NCI-H510A (cell line): ENCODE measurements at places on chromosomes 7 and 10.

GRCh38 chr7:133230591-133231194, 22.2 kb upstream of the EXOC4 start:
- no peak for DNase-seq

GRCh38 chr7:22765609-22766008, 38.6 kb downstream of the IL6 start:
- no peak for DNase-seq

DNA sequence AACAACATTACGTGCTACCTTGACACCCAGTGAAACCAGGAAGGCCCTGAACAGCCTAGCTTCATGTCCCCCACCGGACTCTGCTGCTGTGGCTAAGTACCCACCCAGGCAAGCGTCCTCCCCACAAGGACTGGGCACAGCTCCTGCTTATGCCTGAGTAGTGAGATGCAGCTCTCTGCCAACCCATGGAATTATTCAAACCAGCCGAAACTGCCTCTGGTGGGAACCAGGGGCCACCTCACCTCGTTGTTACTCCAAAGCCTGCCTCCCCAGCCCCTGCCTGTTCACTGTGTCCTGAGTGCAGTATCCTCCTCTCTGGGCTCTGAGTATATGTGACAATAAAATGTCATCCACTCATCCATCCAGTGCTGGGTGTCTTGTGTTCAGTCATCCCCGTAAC, 52.4 kb downstream of the CAMK2B start:
- DNase-seq, result no peak

- DNase-seq, result no peak
Observed at GRCh38 chr10:2925631-2926030, 141.7 kb upstream of the PFKP start.

DNA sequence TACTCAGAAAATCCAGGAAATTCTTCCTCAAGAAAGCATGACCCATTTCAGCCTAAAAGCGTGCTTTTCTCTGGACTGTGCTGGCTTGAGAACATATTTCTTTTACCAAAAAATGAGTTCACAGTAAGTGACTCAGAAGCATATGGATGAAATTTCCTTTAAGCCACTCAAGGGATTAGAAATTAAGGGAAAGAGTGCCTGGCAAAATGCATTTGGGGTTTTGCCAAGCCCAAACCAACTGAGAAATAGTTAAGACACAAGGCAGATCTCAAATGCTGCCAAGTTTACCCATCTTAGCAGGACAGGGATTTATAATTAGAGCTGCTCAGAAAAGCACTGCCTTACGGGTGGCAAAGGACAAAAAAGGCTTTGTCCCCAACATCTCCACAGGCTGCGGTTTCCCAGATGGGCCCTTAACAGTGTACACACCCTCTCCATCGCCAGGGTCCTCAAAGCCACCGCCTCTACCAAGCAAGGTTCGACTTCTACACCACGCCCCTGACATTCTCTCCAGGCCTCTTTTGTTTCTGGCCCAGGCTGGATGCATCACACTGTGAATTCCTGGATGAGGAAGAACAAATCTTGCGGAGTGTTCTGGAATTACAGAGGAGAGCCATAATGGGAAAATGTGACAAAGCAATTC, 30.1 kb upstream of the CDHR3 start:
- no peak for DNase-seq

DNA sequence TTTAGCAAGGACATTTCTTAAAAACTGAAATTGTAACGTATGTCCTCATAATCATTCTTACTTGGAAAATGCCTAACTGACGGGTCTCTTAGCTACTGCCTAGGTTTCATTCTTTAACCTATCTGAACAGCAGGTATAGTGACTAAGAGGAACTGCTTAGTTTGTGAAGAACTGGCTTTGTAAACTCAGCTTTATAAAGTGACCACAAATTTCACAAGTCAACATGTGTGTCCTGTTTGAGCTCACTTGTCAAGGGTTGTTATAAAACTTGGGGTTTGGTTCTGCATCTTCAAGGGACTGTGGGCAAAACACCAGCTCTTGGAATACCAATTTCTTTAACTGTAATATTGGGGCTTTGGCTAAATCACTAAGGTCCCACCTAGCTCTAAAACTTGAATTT, 32.2 kb downstream of the MRPS33 start:
- DNase-seq, result no peak

DNA sequence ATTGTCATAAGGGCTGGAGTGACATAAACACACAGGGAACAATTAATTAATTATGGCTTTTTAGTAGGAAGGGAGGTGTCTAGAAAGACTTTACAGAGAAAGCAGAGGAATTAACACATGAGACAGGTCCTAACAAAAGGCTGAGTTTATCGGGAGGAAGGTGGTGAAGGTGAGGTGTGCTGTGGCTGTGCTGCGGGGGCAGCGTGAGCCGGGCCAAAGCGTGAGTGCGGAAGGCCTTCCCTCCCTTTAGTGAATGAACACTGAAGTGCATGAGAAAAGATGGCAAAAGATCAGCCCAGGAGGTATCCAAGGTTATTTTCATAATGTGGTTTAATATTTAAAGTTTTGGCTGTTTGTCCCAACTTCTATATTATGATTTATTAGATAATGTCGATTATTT, 243.4 kb upstream of the PLXNA4 start:
- no peak for DNase-seq

DNA sequence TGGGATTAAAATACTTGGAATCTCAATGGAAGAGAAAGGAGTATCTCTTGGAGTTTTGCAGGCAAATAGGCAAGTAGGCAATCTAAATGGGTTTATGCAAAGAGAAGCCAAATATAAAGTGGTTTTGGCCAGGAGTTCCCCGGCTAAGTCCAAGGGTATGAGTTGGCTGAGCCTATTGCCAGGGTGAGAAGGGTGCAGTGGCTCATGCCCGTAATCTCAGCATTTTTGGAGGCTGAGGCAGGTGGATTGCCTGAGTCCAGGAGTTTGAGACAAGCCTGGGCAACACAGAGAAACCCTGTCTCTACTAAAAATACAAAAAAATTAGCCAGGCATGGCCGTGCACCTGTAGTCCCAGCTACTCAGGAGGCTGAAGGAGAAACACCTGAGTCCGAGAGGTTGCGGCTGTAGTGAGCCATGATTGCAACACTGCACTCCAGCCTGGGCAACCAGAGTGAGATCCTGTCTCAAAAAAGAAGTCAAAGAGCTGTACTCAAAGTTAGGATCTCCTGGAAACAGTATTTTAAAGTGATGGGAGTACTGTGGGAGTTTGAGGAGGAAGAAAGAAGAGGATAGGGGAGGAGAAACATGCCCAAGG, 130.4 kb upstream of the RAB18 start:
- no peak for DNase-seq

DNA sequence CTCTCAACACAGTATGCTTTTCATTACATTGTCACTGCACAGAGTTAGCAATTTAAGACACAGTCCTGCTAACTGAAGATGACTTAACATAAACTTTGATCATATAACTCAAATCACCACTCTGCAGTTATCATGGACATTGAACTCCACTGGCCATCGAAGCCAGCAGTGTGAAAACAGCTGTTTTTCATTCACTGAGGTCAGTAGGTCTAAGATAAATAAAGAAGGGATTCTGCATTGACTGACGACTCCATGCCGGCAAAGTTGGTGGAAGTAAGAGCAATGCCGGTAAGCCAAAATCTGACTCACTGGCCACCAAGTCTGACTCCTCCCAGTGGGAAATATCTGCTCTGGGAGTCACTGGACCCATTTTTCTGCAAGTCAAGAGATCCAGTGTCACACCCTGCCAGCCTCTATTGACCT, 449.9 kb upstream of the ANKRD30A start:
- DNase-seq, result no peak

- no peak for DNase-seq
Observed at GRCh38 chr7:24980534-24981170, 674 bp upstream of the OSBPL3 start.

GRCh38 chr10:118669835-118670234, 74.4 kb upstream of the PRLHR start:
- DNase-seq, result no peak

DNA sequence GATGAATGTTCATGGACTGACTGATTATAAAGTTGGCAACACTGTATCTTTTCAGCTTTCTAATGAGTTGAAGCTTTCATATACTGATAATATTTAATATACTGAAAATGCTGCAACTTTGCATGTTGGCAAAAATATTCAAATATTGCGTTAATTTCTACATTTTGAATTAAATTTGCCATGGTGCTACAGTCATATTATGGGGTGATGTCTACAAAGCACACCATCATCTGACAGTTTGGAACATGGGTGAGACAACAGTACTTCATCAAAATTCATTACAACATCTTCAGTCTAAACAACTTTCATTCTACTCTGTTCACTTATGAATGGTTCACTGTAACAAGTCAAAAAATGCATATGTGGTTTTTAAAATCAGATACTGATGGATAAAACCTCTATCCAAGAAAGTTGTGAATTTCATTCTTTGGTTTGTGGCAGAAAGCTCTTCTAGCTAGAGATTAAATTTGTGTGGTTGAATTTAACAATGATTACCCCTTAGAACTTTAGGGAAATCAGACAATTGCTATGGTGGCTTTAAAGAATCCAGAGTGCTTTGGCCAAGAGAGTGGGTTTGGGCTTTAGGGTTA, 136.4 kb downstream of the TMEM26 start:
- DNase-seq, result no peak

DNA sequence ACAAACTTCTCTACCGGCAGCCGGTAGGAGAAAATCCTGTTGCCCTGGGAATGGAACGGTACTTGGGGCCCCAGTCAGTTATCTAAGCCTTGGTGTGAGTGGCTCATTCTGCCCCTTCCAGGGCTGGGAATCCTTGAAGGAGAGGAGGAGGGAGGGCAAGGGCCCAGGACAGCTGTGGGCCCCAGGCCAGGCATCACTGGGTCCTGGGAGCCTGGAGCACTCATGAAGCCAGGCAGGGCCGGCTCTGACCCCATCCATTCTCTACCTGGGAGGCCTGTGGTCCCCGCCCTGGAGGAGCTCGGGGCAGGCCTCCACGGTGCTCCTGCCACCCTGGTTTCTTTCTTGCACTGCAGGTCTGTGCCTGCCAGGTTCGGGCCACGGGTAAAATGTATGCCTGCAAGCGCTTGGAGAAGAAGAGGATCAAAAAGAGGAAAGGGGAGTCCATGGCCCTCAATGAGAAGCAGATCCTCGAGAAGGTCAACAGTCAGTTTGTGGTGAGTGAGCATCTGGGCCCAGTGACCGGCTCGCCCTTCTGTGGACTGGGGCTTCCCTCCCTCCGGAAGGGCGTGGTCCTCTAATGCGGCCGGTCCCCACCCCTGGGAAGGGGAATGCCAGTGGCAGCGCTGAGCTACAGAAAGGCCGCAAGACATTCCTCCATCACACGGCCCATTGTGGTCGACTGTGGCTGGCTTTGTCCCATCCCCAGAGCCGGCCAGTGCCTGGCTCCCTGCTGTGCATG, 111.3 kb downstream of the RGS10 start:
- no peak for DNase-seq

DNA sequence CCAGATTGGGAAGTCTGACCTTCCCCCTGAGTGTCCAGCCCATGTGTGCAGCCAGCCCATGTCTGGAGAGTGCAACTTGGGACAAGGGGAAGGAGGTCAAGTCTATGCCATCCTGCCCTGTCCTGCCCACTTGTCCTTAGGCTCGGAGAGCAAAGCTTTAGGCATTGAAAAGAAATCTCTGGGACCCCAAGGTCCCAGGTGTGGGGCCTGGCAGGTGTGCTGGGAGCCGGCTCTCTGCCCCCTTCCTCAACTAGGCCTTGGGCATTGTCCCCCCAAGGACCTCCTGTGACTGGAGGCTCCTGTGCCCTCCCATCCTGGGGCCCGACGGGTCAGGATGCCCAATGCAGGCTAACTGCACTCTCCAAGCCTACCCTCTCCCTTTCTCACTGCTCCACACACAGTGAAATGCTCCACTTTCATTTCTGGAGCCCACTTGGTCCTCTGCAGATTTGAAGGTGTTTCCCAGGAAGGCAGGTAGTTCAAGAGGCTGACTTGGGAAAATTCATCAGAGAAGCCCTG, 124.7 kb downstream of the PTPN20 start:
- no peak for DNase-seq

DNA sequence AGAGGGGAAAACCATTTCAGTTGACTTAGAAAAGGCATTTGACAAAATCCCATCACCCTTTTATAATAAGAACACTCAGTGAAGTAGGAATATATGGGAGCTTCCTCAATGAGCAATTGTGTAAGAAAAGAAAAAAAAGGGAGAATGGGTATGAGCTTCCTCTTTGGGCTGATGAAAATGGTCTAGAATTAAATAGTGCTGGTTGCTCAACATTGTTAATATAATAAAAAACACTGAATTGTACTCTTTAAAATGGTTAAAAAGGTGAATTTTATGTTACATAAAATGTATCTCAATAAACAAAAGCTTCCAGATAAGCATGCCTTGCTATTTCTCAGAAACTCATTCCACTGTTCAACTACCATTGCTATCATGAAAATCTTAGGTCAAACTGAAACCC, 40.6 kb downstream of the LRRC17 start:
- DNase-seq, result no peak

DNA sequence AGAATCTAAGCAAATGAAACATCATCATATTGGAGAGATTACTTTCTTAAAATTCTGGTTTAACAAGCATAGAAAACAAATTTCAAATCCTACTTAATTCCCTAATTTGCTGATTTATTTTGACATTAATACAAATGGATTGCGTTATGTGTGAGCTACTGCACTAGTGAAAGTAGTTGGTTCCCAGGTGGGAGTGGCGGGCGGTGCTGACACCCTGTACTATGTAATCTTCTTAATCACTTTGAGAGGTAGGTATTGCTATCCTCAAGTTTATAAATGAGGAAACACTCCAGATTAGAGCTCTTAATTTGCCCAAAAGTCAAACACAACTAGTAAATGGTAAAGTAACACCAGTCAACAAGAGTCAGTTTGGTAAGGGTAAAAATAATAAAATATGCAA, 131.1 kb downstream of the ELAPOR2 start:
- DNase-seq, result no peak

- DNase-seq, result peak; percentile 46
Observed at GRCh38 chr10:113111900-113112853, 162.1 kb downstream of the TCF7L2 start.

DNA sequence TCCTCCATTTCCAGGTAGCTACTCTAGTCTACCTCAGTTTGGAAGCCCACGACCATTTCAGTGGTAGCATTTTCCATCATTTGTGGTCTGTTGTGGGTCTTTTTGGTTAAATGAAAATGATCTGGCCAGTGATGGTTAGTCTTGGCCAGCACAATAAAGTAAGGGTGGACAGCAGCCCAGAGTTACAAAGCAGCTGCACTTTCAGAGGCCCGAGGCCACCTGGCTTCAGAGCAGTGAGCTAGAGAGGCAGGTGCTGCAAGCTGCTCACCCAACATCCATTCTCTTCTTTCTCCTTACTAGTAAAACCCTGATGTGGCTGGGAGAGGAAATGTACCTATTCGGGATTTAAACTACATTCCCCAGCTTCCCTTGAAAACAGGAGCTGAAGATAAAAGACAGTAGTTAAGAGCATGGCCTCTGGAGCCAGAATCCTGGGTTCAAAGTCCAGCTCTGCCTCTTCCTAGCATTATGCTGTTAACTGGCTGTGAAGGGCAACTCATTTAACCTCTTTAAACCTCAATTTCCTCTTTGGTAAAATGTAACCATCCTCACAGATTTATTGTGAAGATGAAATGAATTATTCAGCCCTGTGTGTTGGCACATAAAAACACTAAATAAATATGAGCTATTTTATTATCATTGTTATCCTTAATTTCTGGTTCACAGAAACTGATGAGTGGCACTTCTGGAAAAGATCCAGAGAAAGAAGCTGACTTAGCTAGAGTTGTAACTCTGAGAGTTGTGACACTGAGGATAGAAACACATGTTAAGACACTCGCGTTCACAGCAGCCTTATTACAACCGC, 517.4 kb downstream of the PARD3 start:
- DNase-seq, result peak; percentile 13
